ENCODE measurements at places on chromosomes 11 and 22.

DNA sequence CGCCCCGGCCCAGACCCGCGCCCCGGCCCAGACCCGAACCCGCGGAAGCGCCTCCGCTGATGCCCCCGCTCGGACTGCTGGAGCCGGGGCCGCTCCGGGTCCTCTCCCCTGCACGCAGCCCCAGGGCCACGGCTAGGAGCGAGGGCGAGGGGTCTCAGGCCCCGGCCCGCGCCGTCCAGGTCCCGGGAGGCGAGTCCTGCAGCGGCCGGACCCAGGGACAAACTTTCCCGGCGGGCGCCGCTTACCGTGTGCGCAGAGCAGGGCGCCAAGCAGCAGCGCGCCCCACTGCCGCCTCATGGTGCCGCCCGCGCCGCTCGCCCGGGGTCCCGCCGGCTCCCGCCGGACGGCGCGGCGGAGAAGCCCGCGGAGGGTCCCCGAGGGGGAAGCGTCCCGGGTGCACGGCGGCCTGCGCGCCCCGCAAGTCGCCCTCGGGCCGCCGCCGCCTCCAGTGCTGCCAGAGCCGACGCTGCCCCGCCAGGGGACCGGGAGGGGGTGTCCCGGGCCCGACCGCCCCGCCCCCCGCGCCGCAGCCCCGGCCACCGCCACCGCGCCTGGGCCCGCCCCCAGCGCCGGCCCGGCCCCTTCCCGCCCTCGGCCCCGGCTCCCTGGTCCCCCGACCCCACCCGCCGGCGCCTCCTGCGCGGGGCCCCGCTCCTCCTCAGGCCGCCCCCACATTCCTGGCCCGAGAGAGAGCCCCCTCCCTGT lies at the start of gene LRP4:
Gene LRP4, minus strand, starts transcription at position 468 of the 705 bp plus-strand sequence. Its CDS starts 171 bp downstream, at position 297.
- peak; percentile 36 for DNase-seq

DNA sequence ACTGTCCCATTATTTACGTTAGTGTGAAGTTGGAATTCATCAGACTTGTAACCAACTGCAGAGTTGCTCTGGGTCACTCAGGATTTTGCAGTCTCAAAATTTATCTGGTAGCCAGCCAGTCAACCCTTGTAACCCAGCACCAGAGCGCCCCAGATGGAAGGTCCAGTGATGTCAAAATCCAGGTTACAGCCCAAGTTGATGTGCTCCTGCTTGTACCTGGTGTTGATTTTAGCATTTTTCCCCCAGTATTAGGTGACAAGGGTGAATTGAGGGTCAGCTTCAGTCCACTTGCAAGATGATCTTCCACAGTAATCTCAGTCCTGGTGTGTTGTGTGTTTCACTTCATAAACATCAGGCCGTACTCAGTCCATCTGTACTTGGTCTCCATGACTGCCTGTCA lies 7.5 kb downstream of the TIMM10B start:
- no peak for DNase-seq

- DNase-seq = no peak
Observed at GRCh38 chr11:68497761-68498160, 37.2 kb downstream of the PPP6R3 start.

DNA sequence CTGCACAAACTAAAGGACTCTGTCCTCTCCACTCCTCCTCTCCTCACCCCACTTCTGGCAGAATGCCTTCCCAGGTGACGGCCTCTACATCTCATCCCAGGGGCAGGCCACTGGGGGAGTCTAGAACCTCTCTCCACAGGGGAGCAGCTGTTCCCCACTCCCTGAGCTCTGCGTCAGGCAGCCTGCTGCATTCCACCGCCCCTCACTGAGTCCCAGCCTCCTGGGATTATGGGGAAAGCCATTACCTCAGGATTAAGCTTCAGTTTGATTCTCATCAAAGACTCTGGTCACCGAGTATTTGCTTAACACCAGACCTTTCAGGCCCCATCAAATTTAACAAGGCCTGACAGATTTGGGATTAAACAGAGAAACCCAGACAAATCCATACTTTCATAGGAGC lies 405.9 kb downstream of the NXPE2 start:
- no peak for DNase-seq

DNA sequence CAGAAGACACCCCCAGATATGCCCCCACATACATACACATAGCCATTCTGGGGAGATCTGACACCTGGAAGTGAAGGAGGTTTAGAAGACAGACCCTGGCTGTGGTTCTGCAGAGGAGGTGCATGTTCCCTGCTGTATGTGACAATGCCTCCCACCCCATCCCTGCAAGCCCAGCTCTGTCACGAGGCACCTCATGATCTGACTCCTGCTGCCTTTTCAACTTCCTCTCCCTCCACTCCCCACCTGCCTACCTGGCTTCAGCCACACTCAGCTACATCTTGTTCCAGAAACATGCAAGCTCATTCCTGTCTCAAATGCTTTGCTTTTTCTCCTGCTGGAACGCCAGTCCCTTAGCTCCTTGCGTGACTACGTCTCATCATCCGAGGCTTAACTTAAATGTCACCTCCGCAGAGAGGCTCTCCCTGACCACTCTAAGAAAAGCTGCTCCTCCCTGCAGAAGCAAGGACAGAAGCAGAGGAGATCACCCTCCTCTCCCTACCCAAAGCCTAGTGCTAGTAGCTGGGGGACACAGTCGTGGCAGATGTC lies 114.5 kb downstream of the FEZ1 start:
- no peak for DNase-seq

DNA sequence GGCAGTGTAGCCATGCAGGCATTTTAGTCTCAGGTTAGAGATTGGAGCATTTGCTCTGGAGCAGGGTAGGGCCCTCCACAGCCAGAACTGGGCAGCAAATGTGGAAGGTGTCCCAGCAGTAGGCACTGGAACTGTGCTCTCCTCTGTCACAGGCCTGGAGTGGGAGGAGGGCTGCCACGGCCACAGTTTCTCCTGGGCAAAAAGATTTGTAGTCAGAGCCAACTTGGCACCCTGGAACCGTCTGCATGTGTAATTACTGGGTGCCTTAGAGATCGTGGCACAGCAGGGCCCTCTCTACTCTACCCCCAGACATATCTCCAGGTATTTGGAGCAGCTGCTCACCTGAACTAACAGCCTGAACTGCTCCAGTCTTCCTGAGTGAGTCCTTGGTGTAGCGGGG lies 93.7 kb downstream of the ZC3H12C start:
- no peak for DNase-seq

- DNase-seq = no peak
Observed at GRCh38 chr11:76551400-76551799, 106.6 kb downstream of the EMSY start.

- no peak for DNase-seq
Observed at GRCh38 chr22:39349506-39349966, 255 bp upstream of the SYNGR1 start.

DNA sequence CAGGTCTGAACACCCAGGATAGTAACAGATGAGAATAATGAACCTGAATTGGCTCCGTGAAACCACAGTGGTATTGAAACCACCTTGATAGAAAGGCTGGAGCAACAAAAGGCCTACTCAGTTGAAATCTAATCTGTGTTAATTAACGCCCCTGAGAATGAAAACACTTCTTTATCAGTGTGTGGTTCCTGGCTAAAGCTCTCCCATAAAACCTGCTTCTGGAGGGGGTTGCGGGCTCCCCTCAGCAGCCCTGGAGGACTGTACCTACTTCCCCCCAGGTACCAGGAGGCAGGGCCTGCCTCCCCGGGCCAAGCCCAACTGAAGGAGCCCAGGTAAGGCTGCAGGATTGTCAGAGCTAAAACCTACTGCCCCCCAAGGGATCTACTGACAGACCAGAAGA lies 54.6 kb downstream of the PLEKHA7 start:
- no peak for DNase-seq

- no peak for DNase-seq
Observed at GRCh38 chr11:20912065-20912821, 242.9 kb downstream of the NELL1 start.

DNA sequence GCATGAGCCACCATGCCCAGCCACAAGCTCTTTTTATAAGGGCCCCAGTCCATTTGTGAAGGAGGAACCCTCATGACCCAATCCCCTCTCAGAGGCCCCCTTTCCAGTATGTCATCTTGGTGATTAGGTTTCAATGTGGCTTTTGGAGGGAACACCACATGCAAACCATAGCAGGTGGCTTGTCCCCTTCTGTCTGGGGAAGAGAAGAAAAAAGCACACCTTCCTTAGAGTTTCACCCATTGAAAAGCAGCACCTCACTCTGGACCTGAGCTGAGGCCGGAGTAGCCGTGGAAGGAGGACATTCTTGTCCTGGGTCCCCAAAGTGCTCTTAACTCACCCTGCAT lies 25.4 kb downstream of the NEAT1 start:
- no peak for DNase-seq

DNA sequence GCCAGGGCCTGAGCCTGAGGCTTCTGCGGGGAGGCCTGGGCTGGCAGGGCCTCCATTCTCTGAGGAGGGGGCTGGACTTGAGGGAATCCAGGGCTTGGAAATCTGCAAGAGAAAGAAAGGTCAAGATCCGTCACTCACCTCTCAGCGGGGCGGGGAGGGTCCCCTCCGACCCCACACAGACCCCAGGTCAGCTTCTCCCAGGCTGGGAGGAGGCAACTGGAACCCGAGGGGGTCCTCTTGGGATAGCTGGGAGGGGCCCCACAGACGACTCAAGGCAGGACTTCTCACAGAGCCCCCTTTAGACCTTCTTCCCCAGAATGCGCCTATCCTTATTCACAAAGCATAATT lies 11.0 kb downstream of the TNKS1BP1 start:
- no peak for DNase-seq

DNA sequence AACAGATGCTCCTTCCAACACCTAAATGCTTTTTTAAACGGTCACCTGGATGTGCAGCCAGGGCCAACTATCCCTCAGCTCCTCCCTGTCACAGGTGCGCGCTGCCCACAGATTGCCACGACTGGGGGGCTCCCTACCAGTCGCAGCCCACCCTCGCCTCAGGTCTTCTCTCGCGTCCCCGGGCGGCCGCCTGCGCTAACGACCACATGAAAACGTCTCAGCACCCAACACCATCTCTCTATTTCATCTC lies 469 bp downstream of the ZBED5 start:
- no peak for DNase-seq

GRCh38 chr11:130413405-130414106 lies 14.9 kb downstream of the ADAMTS8 start:
- DNase-seq = peak; percentile 23

GRCh38 chr11:100515087-100515486 lies 172.0 kb upstream of the ARHGAP42 start:
- DNase-seq = no peak

DNA sequence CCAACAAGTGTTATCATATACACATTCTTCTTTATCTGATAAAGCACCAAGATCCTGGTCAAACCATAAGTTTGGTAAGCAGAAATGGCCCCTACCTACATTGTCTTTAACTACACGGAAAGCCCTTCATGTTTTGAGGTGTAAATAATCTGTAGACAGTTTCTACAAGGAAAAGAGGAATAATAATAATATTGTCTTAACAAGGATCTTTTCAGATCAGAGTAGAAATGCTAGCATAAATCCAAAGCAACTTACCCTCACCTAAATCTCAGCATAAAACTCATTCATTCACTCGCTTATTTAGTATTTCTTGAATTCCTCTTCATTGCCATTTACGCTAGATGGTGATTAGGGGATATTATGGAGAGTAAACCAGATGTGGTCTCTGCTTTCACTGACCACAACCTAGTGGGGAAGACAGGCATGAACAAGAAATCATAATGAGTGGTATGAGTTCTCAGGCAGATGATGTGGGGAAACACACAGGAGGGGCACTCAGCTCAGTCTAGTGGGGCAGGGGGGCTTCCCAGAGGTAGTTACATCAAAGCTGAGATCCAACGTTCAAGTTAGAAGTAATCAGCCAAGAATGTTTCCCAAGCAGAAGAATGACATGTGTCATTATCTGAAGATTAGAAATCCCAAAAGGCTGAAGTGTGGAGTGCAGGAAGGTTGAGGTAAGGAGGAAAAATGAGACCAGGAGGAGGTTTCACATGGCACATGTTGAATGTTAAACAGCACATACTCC lies 65.4 kb upstream of the ZC3H12C start:
- no peak for DNase-seq

- no peak for DNase-seq
Observed at GRCh38 chr22:17792299-17792698, 18.0 kb upstream of the BID start.

- peak; percentile 78 for DNase-seq
Observed at GRCh38 chr11:46238078-46238966, 39.1 kb upstream of the CREB3L1 start.

DNA sequence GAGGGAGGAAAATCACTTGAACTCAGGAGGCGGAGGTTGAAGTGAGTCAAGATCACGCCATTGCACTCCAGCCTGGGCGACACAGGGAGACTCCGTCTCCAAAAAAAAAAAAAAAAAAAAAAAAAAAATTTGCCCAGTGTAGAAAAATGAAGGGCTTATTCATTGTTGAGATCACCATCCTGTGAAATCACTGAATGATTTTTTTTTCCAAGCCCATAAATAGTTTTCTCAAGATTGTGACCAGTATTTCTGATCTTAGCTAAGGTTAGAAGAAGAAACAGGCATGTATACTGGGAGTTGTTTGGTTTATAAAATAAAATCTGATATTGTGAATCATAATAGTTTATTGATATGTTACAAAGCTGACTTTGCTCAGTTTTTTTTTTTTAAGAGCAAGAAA lies 269.4 kb downstream of the CADM1 start:
- no peak for DNase-seq

- no peak for DNase-seq
Observed at GRCh38 chr11:76762356-76762752, 20.8 kb upstream of the TSKU start.

GRCh38 chr11:15770798-15771414 lies 585.4 kb downstream of the SOX6 start:
- DNase-seq = peak; percentile 32

DNA sequence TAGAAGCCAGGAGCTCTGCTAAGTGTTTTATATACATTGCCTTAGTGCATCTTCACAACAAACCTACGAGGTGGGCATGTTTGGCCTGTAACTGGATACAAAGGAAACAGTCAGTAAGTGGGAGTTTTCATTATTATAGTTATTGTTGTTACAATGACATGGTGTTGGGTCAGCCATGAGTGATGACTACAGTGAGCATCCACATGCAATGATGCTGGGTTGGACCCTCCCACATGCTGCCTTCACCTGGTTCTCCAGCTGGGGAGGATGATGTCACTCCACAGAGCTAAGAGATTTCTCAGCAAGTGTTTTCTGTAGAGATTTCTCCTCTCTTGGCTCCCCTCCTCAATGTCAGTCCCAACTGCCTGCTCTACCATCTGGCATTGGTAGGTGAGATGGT lies 59.3 kb downstream of the EHF start:
- no peak for DNase-seq

DNA sequence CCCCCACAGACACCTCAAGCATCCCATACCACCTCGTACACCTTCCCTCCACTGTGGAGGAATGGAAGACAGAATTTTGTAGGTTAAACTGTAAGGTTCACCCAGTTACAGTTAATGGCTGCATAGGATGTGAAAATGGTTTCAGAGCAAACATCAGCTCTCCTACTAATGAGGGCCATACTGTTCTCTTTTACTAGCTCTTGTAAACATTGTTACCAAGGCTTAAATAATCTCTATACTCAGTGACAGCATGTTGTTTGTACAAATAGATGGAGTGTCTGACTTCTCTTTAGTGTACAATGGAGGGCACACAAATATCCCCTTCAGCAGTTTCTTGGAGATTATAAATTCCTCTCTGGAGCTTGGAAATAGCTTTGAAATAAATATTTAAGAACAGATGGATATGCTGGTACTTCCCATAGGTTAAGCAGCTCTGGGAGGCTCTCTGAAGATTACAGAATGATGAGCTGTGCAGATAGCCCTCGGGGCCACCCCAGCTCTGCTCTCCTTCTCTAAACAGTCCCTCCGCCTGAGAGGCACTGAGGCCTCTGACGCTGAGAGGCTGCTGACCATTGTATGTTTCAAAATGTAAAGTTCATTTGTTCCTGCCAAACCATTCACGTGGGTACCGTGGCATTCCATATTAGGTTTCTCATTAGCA lies 25.7 kb downstream of the TTC12 start:
- DNase-seq = no peak

GRCh38 chr11:73262851-73263495 lies 9.2 kb upstream of the P2RY6 start:
- DNase-seq = no peak

Data from activated CD4-positive, alpha-beta T cell treated with anti-CD3 and anti-CD28 coated beads, Interleukin-10, Interleukin-2, amounts not matched to agents 100 ng/mL and 50 ng/mL, durations not matched to agents 16 hours and 8 hours (primary cell).